ENCODE measurements at places on chromosomes 12 and 14.

DNA sequence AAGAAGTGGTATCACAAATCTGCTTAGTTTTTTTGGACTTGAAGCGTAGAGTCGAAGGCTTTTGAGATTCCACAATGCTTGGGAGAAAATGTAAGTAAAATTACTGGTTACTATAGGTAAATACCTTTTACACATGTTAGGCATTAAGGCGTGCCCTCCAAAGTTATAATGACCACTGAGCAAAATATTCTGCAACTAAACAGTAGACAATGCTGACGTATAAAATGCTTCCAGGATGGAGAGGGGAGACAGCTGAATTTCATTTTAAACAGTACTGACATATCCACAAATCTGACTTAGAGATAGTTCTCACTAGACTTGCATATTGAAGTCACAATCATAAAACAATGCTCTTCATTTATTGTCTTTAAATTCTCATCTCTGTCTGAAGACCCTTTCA lies 144.5 kb upstream of the DCN start:
- DNase-seq, result peak; percentile 28

DNA sequence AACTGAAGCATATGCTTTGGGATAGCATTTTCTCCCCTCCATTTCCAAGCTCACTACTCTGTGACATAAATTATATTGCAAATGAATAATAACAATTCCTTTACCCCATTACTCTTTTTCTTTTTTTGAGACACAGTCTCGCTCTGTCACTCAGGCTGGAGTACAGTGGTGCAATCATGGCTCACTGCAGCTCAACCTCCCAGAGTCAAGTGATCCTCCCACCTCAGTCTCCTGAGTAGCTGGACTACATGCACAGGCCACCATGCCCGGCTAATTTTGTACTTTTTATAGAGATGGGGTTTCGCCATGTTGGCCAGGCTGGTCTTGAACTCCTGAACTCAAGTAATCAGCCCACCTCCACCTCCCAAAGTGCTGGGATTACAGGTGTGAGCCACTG lies 49.2 kb upstream of the GTF2A1 start:
- no peak for DNase-seq

DNA sequence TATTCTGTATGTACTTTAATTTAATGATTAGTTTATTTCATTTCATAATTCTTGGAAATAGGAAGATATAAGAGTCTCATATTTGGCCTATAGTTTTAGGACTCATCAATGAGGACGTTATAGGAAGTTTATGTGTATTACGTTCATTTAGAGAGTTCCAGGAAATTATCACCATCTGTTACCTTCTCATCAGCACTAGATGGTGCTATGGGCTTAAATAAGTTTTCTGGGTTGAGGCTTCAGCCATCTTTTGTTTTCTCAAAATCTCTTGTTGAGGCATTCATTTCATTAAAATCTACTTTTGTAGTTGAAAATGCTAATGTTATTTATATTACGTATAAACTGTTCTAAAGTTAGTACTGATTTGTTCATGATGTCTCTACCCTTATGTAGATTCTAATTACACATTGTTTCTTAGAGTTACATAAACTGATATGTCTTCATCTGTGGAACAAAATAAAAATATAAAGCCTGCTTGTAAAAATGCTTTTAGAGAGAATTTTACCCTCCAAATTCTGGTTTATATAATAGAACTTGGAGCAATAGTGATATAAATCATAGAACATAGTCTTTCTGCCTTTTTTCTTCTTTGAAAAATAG lies 89.2 kb downstream of the CFAP54 start:
- no peak for DNase-seq

GRCh38 chr14:103886304-103887169 lies 39.2 kb upstream of the PPP1R13B start:
- no peak for DNase-seq

DNA sequence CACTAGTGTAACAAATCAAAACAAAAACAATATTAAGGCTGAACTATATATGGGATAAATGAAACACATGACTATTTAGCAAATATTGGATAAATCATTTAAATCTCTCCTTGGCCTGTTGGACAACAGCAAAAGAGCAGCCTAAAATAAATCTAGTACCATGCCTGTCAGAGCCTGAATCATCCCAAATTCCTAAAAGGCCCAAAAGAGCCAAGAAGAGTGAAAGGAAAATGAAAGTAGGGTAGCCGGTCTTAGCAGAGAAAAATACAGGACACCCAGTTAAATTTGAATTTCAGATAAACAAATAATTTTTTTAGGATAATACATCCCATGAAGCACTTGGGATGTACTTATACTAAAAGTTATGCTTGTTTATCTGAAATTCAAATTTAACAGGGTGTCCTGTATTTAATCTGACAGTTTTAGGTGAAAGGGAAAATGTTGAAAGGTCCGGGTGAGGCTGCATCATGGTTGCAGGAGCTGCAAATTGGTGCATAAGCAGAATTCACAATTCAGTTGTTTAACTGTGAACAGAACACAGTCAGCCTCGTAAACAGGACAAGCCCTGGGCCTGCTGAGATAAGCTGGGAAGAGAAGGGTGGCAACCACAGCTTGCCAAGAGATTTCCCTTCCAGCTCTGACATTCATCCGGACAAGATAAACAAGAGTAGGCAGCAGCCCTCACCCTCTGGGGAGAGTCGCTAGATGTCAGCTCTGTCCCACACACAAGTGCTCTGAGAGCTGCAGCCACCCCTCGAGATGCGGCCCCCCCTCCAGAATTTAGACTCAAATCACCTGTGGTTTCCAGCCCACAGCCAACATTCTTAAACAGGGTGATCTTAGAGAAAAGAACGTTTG lies 30.3 kb downstream of the DMAC2L start:
- peak; percentile 70 for DNase-seq

DNA sequence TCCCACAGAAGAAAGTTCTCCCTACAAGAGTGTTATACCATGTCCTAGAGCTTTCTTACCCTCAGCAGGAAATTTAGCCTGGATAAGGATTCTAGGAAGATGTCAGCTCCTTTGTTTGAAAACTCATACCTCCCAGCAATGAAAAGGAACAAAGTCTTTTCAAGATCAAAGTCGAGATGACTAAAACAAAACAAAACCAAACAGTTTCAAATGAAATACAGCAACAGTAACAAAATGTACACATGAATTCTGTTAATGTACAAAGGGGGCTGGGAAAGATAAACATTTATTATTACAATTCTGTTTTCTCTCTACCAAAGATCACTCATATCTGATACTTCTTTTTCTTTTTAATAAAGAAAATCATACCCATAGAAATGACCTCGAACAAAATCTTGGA lies 36.8 kb downstream of the SPX start:
- no peak for DNase-seq

DNA sequence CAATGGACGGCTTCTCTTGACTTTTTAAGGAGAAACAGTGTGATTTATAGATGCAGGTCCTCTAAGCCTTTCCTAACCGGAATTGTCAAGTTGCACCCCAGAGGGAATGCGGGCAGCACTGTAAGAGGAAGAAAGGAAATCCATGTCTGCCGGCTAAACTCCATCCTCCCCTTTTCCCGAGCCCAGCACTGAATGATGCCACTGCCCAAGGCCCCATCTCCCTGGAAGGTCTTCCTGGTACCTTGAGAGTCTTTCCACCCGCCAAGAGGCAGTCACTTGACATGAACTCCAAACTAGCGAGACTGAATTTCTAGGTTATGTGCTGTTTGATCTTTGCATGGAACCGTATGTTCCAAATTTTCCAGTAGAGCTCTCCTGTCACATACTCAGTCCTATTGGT lies 313.4 kb upstream of the FKBP4 start:
- DNase-seq, result no peak

GRCh38 chr12:42568952-42569915 lies 20.3 kb downstream of the PRICKLE1 start:
- no peak for DNase-seq

DNA sequence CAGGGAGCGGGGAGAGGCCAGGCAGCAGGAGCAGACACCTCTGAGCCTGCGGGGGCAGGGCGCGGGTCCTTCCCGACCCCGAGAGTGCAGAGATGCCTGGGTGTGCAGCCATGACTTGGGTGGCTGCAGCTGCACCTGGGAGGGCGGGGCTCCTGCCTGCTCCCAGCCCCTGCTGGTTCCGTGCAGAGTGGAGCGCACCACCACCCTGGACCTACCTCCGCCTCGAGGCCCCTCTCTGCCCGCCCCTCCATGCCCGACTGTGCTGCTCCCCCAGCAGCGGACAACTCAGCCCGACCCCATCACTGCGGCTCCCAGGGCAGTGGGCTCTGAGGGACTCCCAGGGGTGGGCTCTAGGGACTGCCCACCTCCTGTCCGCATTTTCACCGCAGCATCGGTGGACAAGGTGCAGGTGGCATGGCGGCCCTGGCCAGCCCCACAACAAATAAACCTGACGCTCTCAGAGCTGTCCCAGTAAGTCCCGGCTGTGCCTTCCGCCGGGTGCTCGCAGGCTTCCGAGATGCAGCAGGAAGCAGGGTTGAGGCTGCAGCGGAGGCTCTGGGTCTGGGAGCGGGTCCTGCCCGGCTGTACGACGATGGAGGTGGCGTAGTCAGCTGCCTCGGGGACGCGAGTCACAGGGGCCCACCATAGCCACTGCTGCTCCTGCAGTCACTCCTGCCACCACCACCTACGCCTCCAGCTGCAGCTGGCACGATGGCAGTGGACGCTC lies 392.0 kb upstream of the CCDC196 start:
- no peak for DNase-seq

- DNase-seq, result no peak
These were observed 845 bp upstream of the RARG start for GRCh38 chr12:53232646-53233461.

DNA sequence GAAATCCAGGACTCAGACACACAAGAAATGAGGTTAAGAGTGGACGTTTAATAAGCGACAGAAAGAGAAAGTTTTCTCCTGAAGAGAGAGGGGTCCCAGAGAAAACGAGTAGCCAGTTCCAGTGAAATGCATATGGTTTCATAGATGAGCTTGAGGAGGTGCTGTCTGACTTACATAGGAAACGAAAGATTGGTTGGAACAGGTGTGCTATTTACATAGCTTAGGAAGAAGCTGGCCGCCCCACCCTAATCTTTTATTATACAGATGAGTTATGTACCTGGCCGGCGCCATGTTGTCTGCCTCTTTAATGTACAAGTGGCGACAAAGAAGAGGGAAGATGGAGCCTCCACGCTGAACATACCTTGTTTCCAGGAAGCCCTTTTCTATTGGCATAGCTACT lies 223.0 kb downstream of the SLC6A15 start:
- no peak for DNase-seq

DNA sequence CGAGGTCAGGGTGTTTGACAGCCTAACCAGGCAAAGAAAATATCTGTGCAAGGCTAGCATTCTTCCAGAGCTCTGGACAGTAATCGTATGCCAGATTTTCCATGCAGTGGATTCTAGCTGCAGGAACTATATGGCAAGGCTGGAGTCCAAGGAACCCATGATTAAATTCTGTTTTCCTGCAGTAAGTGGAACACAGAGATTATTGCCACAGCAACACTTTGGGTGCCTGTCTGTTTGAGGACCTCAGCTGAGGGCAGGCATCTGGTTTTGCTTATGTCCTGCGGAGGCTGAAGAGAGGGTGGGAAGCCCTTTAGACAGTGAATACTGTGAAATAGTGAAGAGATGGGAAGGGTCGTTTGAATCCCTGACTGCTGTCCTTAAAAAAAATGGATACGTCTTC lies 104.4 kb downstream of the DAD1 start:
- DNase-seq, result peak; percentile 50

- DNase-seq, result no peak
These were observed 109.5 kb downstream of the DIP2B start for GRCh38 chr12:50614167-50614759.

GRCh38 chr14:20415782-20416206 lies 2.5 kb upstream of the TEP1 start:
- DNase-seq, result no peak
